Stimulated activated CD4-positive, alpha-beta T cell treated with anti-CD3 and anti-CD28 coated beads, Interleukin-1b, Interleukin-23, amount 100 ng/mL, for 48 hours (primary cell): ENCODE measurements at places on chromosomes 16 and 17.

GRCh38 chr16:7452090-7452489, 119.4 kb downstream of the RBFOX1 start:
- no peak for DNase-seq

DNA sequence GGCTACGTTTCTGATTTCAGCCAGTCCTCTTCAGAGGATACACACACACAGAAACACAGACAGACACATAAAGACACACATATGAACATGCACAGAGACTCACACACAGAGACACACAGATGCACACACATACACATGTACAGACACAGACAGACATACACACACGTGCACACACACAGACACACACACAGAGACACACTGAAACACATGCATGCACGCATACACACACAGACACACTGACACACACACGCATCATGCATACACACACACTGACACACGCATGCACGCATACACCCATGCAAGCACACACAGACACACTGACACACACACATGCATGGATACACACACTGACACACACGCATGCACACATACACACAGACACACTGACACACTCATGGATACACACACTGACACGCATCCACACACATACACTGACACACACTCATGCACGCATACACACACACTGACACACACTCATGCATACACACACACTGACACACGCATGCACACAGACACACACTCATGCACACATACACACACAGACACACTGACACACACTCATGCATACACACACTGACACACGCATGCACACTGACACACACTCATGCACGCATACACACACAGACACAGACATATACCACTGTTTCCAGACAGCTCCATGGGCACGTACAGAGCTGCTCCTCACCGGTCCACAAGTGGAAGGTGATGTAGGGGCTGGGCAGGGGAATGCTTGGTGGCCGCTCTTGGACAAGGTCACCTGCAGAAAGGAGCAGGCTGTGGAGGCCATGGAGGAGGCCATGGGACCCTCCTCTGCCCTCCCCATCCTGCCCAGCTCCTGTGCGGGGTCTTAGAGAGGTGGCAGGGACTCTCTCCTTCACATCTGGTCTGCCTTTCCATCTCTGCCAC, 30.1 kb upstream of the MFSD6L start:
- DNase-seq = no peak

DNA sequence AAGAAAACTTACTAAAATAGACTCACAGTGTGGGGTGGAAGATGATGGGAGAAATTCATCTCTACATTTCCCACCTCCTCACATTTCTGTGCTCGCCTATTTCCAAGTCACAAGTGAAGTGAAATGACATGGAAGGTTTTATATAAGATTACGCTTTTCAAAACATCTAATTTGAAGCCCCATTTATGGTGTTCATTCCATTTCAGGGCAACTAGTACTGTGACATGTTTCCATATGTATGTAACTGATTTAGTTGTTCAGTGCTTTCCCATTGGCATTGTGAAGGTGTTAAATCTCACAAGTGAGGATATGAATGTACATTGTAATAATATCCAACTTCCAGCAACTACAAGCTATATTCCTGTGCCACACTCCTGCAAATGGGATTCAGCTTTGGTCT, 1174.8 kb downstream of the CDH11 start:
- no peak for DNase-seq

GRCh38 chr16:53756275-53756996, 52.5 kb downstream of the FTO start:
- no peak for DNase-seq

- no peak for DNase-seq
These were observed 3.3 kb downstream of the PRAC1 start for GRCh38 chr17:48718761-48719641.

DNA sequence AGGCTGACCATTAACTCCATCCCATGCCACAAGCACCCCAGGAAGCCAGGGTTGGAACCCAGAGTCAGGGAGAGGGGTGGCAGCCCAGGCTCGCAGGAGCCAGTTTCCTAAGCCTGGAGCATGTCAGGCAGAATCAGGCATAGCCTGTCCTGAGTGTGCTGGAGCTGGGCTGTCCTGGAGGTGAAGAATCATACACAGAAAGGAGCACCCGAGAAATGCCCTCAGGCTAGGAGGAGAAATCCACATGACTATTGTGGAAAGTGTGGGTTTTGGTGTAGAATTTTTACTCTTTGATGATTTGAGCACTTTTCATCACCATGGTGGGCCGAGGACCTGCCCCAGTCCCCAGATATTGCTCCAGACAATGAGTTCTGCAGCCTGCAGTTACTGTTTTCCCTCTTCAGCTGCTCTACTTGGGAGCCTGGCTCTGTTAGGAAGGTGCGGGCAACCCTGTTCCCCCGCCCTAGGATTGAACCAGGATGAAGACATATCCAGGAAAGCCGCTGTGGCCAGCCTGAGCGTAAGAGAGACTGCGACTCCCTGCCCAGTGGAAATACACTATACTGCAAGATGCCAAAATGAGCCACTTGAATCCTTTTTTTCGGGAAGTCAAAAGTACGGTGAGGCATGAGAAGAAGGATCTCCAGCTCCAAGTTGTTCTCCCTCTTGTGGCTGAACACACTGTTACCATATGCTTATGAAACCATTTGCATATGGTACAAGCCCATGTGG, 29.0 kb upstream of the HEATR6 start:
- no peak for DNase-seq

GRCh38 chr16:81623365-81624102, 155.6 kb upstream of the PLCG2 start:
- peak; percentile 33 for DNase-seq

DNA sequence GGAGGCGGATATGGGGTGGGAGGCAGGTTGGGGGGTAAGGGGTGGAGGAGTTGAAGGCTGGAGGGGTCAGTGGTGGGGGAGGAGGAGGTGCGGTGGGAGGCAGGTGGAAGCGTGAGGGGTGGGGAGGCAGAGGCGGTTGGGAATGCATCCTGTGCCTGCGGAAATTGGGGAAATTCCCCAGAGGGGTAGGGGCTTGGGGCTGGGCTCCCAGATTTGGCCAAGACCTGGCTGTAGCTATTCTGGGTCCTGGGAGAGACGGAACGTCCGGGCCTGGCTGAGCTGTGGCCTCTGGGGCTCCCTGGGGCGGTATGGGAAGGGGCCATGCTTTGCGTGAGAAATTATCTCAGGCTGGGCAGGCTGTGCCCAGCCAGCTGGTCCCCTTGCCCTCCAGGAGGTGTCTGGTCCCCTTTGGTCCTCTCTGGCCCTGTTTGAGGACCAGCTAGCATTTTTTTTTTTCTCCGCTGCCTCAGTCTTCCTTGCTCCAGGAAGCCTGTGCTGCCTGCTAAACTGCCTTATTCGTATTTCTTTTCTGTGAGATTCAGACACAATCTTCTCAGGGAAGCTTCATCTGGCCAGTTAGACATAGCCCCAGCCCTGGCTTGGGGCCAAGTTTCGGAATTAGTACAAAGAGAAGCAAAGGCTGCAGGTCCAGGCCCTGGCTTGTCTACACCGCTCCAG, 7.3 kb upstream of the TRPV2 start:
- DNase-seq = no peak

- DNase-seq = no peak
These were observed 47.8 kb downstream of the TNFRSF13B start for GRCh38 chr17:16923904-16924695.

DNA sequence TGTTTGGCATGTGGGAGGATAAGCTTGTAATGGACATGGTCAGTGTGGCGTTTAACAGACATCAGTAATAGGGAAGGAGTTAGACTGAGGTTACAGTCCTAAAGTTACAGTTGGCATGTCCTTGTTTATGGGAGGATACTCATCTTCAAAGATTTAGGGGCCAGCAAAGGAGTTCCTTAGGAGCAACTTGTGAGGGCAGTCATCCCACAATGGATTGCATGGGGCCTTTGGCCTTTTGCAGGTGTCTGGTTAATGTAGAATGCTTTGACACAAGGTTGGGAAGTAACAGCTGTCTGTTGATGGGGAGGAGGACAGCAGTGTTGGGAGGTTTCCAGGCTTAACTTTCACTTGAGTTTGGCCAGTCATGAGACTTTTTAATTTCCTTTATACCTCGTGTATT, 2.2 kb downstream of the NUBP1 start:
- DNase-seq = no peak

DNA sequence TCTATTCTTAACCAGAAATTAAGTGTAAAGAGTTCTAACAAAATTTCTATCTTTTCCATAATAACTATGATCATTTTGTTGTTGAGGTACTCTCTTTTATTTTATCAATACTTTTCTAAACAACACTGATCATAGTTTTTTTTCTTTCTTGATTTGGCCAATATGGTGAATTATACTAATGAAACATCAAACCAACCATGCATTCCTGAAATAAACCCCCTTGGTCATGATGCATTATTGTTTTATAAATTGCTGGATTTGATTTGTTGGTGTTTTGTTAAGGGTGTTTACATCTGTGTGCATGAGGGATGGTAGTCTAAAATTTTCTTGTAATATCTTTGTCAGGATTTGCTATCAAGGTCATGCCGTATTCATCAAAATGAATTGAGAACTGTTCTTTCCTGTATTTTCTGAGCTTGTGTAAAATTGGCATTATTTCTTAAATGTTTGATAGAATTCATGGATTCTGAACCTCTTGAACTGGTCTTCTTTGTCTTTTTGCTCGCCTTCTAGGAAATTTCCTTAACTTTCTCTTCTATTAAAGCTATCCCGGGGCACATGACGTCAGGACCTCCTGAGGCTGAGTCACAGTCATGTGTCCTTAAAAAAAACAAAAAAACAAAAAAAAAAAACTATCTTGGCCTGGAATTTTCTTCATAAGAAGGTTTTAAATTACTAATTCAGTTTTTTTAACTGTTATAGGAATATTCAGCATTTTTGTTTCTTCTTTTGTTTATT, 3.9 kb upstream of the TRIM25 start:
- DNase-seq = no peak

- DNase-seq = no peak
These were observed 5.8 kb downstream of the IRX3 start for GRCh38 chr16:54280751-54281150.

- DNase-seq = no peak
These were observed 57.8 kb downstream of the STH start for GRCh38 chr17:46056800-46057304.

- no peak for DNase-seq
These were observed 49.4 kb downstream of the ADAMTS18 start for GRCh38 chr16:77385481-77385880.

- peak; percentile 33 for DNase-seq
These were observed 697 bp downstream of the NOL11 start for GRCh38 chr17:67718325-67718941.

DNA sequence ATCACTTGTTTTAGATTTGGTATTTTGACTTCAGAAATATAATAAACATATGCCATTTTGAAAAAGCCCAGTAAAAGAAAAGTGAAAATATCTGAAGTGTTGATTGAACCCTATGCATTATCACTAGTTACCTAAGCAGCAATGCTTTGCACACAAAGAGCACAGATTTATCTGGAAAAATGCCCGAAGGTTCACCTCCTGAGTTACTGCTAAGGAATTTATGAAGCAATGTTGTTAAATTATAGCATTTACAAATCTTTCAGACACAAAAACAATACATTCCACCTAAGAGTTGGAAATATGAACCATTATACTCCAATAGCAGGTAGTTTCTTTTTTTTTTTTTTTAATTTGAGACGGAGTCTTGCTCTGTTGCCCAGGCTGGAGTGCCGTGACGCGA, 38.9 kb upstream of the GHDC start:
- no peak for DNase-seq

DNA sequence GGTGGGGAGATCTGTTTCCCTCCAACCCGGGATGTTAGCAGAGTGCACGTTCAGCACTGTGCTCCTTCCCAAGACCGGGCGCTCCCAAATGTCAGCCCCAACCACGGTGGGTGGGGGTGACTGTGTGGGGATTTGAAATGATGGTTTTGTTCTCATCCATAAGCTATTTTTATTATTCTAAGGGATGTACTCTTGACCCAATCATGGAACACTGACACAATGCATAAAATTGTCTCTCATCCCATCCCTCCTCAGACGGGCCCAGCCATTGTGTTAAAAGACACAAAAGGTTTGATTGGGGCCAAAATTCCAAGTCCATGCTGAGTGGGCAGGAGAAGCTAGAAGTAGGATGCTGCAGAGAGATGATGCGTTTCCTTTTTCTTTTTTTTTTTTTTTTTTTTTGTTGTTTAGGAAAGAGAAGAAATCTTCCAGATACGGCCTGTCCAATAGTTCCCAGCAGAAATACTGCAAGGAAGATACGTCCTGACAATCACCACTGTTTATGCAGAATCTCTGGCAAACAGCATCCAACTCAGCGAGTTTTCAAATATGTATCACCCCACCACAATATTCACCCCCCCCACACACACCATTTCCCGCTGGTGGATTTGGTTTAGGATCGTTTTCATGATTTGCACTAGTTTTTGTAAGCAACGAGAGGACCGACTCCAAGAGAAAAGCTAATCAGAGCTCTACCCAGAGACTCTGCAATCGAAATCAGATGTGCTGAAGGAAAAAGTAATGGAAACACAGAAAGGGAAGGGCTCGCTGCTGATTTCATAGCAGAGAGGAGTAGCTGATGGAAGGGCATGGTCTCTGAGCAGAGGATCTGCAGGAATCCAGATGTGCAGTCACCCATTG, 163.5 kb upstream of the DYNLRB2 start:
- DNase-seq = no peak

DNA sequence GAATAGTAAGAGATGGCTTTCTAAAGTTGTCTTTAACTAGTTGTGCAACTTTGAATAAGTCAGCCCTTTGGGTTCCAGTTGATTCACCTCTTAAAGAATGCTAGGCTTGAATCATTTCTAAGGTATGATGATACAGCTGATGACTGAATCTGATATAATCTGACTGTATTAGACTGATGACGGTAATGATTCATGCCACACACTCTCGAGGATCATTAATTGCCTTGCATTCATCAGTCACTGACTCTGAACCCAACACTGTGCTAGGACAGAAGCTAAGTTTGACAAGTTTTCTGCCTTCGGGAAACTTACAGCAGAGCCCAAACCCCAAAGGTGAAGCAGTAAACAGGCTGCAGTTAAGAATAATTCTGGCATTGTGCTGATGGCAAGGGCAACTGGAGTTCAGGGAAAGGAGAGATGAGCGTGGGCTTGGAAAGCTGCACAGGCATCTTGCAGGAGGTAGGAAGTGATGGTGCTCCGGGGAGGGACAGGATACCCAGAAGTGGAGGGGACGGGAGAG, 25.8 kb downstream of the ASIC2 start:
- DNase-seq = no peak

- DNase-seq = peak; percentile 35
These were observed 23.8 kb downstream of the SNX11 start for GRCh38 chr17:48131216-48131824.
